MG63 (cell line): ENCODE measurements at places on chromosomes 11 and 22. TPM values are rescaled to one million over a fixed set of nuclear protein-coding genes. Genes with fewer than 3 reads are reported as not detected.

DNA sequence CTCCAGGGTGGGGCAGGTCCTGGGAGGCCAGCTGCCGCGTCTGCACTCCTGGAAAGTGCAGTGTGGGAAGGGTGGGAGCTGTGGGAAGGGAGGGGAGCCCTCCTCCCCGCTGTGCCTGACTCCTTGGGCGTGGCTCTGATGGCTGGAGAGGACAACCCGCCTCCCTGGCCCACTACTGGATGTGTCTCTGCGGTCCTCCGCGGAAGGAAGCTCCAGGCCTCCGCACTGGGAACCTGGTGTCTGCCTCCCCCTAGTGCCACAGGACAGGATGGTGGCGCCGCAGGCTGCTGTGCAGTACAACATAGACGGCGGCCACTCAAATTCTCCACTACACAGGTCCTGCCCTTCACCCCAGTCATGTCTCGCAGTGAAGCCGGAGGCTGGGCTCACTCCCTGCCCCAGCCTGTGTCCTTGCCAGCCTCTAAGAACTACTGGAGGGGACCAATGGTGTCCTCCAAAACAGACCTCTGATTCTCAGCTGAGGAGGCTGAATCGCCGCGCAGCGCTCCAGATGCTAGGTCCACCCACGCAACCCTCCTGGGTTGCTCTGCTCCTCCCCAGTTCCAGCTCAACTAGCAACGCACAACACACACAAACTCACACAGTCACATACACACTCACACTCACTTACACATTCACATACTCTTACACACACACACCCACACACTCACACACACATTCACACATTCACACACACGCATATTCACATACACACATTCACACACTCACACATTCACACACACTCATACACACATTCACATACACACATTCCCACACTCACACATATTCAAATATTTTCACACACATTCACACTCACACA is 12.4 kb upstream of the DSCAML1 start:
- peak; percentile 63 for DNase-seq

DNA sequence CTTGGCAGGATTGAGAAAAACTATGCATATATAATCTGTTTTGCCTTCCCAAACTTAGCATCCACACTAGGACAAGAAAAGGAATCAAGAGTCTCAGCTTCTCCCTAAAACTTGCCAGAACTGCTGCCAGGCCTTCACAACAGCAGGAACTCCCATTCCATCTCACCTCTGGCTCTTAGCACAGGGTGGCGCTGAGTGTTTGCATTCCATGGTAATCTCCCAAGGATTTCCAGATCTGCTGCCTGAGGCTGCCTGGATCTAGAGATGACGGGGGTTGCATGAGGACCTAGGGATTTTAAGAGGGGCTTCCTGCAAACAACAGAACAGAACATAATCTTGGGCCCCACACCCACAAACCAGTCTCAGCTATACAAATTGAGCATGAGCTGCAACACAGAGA is 87.1 kb upstream of the OPCML start:
- no peak for DNase-seq

SEPTIN3 gene
- total RNA-seq, result 0.43 and 3.5 TPM in 2 replicates

DNA sequence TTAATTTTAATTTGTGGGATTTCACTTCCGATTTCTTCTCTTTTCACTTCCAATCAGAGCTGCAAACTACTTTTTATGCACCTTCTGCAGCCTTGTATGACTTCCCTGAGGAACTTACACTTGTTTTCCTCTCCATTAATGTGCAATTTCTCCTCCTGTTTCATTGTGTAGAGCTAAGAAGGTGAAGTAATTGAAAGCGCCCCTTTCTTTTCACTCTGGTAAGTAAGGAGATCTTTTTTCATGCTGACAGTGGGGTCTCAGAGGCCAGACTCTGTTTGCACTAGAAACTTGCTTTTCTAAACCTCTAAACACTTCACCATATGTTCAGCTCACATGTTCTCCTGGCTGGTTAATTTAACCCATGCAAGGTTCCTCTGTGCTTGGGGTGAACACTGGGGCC is 117.0 kb downstream of the FANCF start:
- no peak for DNase-seq

C11orf87 gene
- not detected in 2 replicates for total RNA-seq

GRCh38 chr22:22663861-22664800 is 19.7 kb downstream of the GGTLC2 start:
- DNase-seq, result no peak

- DNase-seq, result peak; percentile 86
These were observed 6.1 kb downstream of the CXCR5 start for GRCh38 chr11:118889797-118890196.

DNA sequence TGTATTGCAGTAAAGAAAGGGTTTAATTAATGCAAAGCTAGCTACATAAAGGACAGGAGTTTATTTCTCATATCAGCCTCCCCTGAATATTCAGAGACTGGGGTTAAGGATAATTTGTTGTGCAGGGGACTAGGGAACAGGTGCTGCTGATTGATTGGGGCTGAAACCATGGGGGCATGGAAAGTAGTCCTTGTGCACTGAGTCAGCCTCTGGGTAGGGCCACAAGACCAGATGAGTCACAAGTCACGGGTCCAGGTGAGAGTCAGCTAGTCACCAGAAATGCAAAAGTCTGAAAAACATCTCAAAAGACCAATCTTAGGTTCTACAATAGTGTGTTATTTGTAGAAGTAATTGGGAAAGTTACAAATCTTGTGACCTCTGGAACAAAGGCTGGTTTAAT is 32.9 kb upstream of the SYT13 start:
- DNase-seq, result no peak

CCDC15 gene
- total RNA-seq, result 1.5 and 3.9 TPM in 2 replicates

DNA sequence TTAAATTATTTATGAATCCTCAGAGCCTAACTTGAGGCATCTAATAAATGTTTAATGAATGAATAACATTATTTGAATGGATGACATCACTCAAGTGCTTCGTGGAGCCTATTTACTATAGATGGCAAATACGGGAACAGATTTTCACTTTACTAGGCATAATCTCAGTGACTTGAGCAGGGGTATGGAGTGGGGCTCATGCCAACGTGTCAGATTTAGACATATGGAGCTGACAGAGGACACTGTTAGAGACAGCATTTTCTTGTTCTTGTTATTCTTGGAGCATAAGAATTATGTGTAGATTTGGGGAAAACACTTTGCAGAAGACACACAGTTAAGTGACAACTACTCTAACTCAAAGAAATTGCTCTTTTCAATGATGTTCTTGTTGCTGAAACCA is 78.5 kb downstream of the RDX start:
- no peak for DNase-seq

CHADL gene
- total RNA-seq, result not detected in 2 replicates

DNA sequence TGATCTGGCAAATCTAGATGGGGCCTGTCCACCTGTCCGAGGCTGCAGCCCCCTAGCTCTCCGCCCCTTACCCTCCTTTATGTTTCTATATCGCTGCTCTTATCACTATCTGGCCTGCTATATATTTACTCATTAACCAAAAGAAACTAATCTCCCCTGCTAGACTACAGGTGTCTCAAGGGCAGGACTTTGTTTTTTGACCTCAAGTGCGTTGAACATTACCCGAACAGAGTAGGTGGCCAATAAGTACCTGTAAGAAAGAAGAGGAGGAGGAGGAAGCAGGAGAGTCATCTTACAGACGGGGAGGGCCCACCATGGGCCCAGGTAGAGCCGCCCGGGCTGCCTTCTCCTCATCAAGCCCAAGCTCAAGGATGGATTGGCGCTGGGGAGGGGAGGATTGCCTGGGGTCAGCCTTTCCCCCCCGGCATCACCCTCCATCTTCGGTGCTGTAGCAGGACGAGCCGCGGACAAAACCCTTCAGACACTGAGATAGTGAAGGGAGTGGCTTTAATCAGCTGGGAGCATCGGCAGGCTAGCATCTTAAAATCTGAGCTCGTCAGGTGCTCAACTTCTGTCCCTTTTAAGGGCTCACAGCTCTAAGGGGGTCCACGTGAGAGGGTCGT is 1.2 kb upstream of the P2RY6 start:
- no peak for DNase-seq

- no peak for DNase-seq
These were observed 70.1 kb upstream of the LRRC55 start for GRCh38 chr11:57111619-57112018.

GRCh38 chr22:37534445-37534844 is 15.2 kb upstream of the CARD10 start:
- DNase-seq, result no peak

DNA sequence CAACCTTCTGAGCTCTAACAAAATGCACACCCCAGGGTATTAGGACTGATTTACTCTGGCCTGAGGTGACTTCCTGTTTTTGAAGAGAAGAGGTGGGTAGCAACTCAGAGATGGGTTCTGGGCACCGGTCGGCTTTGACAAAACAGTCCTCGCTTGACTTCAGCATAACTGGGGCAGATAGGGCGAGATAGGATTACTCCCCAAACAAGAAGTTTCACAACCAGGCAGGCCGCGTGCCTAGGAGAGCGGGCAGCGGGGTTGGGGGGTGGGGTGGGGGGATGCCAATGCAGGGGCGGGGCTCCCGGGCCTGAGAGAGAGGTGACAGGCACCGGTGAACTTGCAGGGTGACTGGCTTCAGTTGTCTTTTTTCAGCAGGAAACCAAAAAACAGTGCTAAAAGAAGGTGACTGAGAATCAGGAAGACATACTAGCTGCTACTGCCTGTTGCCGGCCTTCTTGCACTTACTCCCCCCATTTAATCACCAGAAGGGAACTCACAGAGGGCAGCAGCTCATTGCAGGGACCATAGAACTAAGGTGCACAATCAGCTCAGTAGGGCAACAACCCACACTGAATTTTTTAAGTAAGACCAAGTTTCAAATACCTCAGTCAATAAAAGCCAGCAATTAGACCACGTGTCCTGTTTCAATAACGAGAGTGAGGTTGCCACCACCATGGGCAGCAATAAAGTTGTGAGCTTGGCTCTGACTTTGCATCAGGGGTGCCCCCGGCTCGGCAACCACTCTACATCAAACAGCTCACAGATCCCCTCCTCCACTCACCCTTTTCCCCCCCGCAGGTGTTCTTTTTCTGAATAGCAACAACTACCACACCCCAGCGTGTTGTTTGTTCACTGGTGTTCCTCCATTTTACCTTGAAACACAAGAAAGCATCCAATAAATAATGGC is 37.2 kb upstream of the ETS1 start:
- no peak for DNase-seq

GNG3 gene
- total RNA-seq, result not detected in 2 replicates

DNA sequence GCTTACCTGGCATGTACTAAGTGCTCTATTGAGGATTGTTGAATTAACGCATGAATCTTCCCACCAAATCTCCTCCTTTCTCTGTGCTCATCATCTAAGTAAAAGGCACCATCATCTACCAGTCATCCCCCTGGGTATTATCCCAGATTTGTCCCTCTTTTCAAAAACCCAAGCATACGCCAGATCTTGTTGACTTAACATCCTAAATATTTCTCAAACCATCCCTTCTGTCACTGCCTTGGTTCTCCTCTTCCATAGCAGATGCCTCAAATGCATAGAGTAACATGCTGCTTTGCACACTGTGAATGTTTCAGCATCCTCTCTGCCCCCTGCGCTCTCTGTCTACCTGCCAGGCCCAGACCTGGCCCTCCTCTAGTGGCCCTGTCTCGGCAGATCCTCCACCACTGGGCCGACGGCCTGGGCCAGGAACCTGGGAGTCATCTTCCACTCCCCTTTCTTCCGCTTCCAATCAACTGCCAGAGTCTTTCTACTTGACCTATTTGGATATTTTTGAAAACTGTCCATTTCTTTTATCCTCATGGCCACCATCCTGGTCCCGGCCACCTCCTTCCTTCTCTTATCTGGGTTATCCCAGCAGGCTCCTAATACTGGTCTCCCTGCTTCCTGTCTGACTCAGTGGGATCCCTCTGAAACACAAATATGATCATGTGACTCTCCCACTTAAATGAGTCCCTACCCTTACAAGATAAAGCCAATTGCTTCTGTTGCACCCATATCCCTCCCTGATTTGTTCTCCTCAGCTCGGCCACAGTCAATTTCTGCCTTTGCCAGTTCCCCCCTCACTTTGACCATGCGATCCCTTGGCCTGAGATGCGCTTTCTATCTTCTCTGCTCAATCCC is 3.4 kb upstream of the TAB1 start:
- DNase-seq, result no peak
